Stimulated activated CD8-positive, alpha-beta memory T cell treated with anti-CD3 and anti-CD28 coated beads, Interleukin-7, amount 100 ng/mL, for 1 hour (primary cell): ENCODE measurements at places on chromosomes 16 and 17.

DNA sequence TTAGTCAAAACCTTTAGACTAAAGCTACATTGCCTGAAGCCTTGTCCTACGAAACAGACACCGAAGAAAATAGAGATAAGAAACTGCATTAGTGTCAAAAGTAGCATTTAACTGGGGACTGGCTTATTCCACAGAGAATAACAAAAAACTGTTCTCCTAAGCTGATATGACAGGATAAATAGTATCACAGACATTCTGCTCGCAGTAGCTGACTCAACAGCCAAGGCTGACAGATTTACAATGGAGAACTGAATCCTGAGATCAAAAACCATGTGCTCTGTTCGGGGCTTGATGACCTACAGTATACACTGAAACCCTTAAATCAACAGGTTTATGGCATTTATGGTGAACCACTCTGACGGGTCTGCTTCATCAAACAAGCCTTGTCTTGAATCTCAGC lies 25.5 kb downstream of the ADAMTS18 start:
- no peak for DNase-seq

DNA sequence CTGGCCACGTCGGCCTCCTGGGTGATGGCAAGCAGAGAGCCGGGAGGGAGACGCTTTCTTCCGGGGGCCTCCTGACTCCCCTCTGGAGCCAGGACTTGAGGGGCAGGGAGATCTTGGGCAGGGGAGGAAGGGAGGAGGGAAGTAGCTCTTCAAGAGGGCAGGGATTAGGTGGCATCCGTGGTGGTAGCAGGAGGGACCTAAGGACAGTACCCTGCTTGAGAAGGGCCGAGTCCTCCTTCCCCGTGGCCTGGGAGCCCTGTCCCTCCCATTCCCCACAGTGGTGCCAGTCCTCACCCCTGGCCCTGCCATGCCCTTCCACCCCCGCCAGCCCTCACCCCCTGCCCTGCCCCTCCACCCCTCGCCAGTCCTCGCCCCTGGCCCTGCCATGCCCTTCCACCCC lies 12.6 kb downstream of the TAX1BP3 start:
- no peak for DNase-seq

DNA sequence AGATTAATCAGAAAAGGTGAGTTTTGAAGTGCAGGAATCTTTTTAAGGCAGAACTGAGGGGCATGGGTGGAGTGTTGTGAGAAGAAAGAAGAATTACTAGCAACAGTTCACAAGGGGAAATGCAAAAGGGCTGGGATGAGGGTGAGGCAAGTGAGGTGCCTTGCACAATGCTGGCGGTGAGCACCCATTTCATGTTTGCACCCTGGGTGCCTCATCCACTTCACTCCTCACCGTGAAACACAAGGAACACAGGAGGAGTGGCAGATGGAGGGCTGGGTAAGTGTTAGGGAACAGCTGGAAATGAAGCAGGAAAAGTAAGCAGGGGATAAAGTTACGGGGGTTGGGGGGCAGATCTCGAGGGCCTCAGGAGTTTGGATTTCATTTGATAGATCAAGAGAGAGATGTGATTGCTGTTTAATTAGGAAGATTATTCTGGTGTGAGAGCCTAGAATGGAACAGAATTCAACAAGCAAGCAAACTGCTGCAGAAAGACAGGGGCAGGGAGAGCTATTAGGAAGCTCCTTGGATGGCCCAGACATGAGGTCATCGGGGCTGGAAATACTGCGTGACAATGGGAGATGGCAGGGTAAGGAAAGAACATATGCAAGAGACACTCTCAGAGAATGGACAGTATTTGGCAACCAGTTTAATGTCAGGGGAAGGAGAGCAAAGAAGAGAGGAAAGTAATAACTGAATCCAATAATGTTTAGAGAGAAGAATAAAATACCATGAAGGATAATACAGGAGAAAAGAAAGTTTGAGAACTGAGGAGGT lies 8.3 kb upstream of the HEATR6 start:
- DNase-seq, result no peak

DNA sequence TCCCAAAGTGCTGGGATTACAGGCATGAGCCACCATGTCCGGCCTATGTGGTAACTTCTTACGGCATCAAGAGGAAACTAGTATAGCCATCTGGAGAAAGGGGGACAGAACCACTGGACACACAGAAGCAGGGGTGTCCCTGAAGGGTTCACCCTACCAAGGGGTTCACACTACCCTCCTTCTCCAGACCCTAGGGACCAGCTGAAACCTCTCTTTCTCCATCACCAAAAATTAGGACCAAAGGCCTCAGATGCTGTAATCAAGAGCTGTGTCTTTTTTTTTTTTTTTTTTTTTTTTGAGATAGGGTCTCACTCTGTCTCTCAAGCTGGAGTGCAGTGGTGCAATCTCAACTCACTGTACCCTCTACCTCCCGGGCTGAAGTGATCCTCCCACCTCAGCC lies 33.2 kb downstream of the ZFHX3 start:
- DNase-seq, result no peak

DNA sequence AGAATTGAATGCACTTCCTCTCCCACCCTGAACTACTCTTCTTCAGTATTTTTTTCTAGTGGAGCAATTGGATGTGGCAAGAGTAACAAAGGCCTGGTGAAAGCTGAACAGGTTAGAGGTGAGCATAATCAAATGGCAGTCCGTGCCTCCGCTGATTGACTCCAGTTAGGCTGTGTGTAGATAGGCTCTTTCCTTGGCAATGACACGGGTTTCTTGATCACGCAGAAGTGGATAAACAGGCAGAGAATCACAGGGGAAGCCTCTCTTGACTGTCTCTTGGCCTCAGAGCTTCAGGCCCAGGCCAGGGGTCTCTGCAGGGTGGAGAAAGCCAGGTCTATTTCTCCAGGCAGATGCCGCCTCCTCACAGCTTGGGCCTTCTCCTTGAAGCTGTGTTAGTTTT lies 4.2 kb downstream of the CD300LB start:
- DNase-seq, result no peak

DNA sequence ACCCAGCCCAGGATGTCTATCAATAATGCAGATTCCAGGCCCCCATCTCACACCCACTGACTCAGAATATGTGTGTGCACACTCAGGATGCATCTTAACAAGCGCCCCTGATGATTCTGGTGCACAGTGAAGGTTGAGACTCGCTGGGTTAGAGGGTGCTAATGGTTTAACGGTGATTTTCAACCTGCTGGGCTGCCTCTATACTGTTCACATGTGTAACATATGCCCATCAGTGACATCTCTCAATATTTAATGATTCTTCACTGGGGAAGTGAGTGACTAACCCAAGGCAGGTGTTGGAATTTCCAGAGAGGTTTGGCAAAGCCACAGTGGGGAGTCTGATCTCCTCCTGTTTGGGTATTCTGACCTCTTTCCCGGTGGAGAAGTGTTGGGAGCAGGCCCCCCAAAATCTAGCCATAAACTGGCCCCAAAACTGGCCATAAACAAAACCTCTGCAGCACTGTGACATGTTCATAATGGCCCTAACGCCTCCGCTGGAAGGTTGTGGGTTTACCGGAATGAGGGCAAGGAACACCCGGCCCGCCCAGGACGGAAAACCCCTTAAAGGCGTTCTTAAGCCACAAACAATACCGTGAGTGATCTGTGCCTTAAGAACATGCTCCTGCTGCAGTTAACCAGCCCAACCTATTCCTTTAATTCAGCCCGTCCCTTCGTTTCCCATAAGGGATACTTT lies 4.1 kb upstream of the DOC2B start:
- no peak for DNase-seq

DNA sequence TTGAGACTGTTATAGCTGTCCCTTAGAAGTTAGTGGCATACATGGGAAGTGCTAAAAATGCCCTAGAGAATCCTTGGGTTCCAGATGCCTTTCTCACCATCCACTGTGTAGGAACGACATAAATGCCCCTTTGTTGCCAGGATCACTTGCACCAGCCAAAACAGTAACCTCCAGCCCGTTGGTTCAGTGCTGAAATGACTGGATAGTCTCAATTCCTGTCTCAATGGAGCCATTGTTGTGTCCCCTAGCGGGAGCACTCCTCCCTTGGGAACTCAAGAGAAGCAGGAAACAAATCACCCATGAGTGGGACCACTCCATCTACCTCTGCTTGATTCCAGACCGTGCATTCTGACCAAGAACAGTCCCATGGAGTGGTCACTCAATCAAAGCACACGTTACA lies 23.1 kb downstream of the MPHOSPH6 start:
- DNase-seq, result no peak

DNA sequence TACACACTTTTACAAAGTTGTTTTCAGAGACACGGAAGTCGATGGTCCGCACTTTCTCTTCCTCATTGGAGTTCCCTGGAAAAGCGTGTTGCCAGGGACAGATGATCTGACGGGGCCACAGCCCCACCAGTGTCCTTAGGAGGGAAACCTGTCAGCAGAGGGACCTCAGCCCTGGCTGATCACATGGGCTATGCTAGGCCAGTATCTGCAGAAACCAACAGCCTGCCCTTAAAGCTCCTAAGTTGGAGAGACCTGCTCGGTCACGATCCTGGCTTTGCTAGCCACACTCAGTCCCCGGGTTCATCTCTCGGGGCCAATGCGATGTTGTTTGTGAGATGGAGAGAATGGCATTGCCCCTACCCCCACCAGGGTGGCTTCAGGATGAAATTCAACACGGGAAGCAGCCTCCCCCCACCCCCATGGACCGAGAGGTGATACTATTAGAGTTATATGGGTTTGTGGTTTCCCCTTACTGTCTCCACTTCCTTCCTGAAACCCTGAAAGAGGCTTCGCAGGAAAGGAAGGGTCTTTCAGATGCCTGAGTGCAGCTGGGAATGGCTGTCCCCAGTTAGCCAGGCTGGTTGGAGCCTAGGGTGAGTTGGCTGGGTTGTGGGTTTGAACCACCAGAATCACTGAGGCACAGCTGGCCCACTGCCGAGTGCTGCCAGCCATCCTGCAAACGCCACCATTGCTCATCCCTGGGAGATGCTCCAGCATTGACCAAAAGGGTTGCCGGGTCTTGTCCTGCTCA lies 16.6 kb downstream of the RMI2 start:
- DNase-seq, result no peak

DNA sequence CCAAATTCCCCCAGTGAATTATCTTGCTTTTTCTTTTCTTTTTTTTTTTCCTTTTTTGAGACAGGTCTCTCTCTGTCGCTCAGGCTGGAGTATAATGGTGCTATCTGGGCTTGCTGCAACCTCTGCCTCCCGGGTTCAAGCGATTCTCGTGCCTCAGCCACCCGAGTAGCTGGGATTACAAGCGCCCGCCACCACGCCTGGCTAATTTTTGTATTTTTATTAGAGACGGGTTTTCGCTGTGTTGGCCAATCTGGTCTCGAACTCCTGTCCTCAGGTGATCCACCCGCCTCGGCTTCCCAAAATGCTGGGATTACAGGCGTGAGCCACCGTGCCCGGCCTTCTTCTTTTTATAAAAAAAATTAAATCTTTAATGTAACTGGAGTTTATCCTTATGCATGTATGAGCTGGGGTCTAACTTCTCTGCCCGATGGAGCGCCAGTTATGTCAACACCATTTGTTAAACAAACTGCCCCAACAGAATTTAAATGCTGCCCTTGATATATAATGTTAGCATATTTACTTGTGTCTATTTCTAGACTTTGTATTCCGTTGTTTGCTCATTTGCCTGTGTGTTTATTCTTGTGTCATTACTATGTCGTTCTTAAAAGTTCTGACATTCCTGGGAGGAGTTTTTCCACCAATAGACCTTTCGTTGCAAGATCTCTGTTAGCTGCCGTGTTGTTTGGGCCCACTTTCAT lies 535 bp upstream of the AURKB start:
- DNase-seq, result no peak

DNA sequence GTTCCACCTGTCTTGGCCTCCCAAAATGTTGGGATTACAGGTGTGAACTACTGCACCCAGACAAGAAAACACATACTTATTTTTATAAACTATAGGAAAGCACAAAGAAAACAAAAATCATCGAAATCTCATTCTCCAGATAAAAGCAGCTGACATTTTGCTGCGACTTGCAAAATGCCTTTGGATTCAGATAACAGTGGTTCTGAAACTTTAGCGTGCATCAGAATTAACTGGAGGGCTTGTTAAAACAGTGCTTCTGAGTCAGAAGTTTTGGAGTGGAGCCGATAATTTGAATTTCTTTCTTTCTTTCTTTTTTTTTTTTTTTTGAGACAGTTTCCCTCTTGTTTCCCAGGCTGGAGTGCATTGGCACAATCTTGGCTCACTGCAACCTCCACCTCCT lies 17.7 kb upstream of the GJD3 start:
- DNase-seq, result no peak

GRCh38 chr16:3729161-3730112 lies 12.1 kb upstream of the TRAP1 start:
- DNase-seq, result no peak

DNA sequence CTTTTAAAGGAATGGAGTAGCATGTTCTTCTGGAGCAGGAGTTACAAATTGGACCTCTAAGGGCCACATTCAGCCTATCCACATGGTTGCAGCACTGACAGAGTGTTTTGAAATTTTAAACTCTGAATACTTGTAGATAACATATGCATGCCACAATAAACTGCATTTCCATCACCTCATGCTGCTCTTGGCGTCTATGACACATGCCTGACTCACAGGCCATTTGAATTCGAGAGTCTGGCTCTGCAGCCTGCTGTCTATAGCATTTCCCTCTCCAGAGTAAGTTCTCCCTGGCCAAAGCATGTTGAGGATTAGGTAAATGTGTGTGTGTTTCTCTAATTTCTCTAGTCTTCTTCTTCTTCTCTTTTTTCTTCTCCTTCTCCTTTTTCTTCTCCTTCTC lies 28.7 kb upstream of the MYOCD start:
- no peak for DNase-seq

DNA sequence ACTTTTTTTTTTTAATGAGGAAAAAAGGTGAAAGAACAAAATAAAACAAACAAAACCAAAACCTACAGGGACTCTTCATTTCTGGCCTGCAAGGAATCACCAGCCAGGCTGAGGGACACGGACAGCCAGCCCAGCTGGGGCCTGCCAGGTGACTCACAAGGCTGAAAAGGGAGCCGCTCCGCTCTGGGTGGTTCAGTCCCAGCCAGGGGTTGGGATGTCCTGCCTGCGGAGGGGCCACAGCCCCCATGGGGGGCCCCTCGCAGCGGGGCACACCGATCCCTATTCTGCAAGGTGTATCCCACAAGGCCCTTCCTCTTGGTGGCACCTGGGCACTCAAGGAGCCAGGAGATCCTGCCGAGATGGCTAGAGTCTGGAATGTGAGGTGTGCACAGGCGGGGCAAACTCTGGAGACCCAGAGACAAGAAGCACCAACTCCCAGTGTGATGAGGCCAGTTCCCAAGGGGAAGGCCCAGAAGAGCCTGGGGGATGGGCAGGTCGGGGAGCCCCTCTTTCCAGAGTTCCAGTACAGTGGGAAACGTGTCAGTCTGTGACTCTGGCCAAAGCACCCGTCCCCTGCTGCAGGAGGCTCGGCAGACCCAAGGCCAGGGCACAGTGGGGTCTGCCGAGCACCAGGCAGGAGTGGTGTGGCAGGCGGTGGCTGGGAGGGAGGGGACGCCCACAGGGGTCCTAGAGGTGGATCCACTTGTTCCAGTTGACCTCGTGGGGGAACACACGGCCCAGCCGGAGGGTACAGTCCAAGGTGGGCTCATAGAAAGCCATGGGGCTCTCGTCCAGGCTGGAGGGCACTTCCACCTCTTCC lies 58.9 kb downstream of the IL21R start:
- DNase-seq, result no peak
